ENCODE measurements at places on chromosomes 4 and X.

DNA sequence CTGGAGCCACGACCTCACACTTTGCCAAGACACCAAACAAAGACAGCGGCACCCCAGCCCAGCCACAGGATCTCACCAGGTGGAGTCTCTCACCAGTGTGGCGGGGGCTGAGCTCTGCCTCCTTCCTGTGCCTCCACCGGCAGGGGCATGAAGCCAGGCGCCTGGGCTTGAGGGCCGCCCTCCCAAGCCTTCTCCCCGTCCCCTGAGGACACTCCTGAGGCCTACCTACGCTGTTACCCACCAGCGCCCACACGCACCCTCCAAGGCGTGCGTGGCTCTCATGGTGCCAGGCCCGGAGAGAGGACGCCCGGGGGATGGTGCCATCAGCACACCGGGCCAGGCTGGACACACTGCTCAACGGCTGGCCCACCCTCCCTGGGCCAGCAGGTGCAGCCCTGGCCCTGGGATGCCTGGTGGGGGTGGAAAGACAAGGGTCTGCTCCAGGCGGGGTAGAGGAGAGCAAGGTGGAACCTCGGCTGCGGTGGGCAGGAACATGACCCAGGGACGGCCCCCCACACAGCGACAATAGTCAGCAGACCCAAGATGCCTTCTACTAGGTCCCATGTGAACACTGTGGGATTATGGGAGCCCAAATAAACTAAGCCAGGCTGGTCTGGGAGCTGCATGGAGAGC is 22.1 kb downstream of the NELFA start:
- no peak for DNase-seq

- DNase-seq, result no peak
These were observed 2.8 kb upstream of the PARM1 start for GRCh38 chr4:74930162-74930561.

DNA sequence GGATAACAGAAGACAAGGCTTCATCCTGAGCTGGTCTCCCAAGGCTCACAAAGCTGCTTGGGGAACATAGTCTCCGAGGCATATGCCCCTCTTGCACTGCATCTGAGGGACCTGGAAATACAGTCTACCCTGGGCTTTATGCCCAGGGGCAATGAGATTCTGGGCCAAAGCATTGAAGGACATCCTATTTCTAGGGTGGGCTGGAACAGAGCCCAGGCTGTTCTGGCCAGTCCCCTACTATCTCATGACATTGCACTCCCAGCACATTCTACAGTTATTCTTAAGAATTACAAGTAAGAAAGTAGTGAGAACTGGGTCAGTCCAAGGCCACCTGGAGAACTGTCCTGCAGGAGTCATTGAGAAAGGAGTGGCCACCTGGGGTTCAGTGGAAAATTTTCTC is 107.6 kb downstream of the USP46 start:
- no peak for DNase-seq

DNA sequence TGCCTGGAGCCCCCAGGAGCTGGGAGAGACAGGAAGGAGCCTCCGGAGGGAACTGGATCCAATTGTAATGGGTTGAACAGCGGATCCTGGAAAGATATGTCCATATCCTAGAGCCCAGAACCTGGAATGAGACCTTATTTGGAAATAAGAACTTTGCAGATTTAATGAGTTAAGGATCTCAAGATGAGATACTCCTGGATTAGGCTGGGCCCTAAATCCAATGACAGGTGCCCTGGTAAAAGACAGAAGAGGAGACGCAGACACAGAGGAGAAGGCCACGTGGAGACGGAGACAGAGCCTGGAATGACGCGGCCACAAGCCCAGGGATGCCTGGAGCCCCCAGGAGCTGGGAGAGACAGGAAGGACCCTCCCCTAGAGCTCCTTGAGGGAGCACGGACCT is 34.1 kb downstream of the P2RY8 start:
- no peak for DNase-seq

GRCh38 chrX:136061286-136061685 is 76.1 kb downstream of the SLC9A6 start:
- DNase-seq, result no peak

DNA sequence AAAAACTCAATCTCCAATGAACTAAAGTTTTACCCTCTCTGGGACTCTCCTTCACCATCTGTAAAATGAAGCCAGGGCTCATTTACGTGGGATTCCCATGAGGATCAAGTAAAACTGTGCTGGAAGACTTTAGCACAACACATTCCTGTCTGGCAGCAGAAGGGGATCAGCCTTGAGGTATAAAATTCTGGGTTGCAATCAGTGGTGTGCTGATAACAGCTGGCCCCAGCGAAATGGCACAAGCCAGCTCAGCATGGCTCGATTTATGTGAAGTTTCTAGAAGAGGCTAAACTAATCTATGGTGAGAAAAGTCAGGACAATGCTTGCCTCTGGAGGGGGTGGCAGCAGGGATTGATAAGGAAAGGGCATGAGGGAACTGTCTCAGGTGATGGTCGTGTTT is 28.4 kb downstream of the ZNF630 start:
- no peak for DNase-seq

DNA sequence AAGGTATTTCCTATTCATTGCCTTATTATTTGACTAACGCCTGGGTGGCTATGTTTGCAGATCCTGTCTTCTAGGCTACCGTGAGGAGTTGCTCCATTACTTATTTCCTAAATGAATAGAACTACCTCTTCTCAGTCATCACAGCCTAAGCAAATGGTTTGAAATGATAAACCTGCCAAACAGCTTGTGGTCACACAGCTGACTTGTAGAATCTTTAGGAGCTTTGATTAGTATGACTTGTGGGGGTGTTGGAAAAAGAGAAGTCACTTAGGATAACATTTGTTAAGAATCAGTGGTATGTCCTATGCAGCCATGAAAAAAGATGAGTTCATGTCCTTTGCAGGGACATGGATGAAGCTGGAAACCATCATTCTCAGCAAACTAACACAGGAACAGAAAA is 169.3 kb downstream of the PPARGC1A start:
- no peak for DNase-seq

- DNase-seq, result no peak
These were observed 94.5 kb upstream of the GC start for GRCh38 chr4:71878376-71878775.

DNA sequence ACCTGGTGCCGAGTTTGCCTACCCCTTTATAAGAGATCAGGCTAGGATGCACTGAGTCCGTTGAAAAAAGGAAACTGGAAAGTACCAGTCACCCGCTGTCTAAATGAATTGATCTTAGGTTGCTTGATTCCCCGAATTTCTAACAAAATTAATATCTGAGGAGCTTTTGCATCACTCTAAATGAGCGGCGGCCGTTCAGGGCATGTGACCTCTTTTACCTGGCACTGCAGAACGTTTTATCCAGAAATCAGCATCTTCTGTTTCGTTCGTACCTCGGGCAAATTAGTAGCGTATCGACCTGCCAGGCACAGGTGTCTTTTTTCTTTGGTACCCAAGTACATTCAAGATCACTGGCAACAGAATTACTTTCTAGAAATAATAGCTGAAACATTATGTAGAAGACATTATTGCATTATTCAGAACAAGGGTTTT is 876 bp downstream of the KLHL2 start:
- DNase-seq, result no peak

GRCh38 chr4:76984127-76984526 is 34.6 kb downstream of the SEPTIN11 start:
- no peak for DNase-seq

- DNase-seq, result no peak
These were observed 52.0 kb downstream of the CHIC1 start for GRCh38 chrX:73615022-73615421.

DNA sequence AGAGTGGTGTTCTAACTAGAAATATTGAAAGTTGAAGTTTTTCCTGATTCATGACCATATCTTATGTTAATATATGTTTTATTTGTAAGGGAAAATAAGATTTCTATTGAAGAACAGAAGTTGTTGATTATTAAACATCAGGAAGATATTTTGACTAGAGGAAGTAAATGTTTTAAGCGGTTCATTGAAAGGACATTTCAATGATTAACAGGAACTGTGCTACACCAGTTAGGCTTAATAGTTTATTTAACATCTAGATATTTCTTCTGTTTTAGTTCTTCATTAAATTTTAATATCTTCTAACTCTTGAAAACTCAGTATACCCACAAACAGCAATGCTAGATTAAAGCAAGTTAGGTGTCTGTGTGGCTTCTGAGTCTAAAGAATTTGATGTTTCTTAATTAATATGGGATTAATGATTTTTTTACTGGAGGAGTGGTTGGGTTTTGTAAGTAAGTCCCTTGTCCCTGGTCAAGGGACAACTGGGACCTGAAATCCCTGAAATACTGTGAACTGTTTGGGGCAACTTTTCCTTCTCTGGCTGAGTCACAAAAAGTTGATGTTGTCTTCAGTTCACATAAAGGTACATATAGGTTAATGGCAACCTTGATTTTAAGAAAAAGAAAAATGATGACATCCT is 42.9 kb upstream of the CYP4V2 start:
- no peak for DNase-seq

- DNase-seq, result no peak
These were observed 22.0 kb downstream of the UGT2B4 start for GRCh38 chr4:69473699-69474098.

GRCh38 chrX:154486052-154486395 is 391 bp downstream of the UBL4A start:
- no peak for DNase-seq

DNA sequence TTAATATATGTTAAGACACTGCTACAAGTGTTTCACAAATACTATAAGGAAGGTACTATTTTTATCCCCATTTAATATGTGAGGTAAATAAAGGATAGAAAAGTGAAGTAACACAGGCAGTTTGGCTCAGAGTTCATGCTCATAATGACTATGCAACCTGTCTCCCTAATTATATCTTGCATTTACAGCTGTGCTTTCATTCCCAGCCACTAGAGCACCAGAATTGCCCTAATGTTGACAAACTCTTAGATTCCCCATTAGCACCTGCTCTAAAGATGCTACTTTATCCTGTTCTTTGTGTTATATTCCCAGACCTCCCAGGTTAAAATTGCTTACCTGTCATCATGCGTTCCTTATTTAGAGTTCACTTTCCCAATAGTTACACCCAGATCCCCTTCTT is 833.6 kb downstream of the CCSER1 start:
- no peak for DNase-seq

- no peak for DNase-seq
These were observed 839 bp downstream of the QDPR start for GRCh38 chr4:17511051-17511450.

DNA sequence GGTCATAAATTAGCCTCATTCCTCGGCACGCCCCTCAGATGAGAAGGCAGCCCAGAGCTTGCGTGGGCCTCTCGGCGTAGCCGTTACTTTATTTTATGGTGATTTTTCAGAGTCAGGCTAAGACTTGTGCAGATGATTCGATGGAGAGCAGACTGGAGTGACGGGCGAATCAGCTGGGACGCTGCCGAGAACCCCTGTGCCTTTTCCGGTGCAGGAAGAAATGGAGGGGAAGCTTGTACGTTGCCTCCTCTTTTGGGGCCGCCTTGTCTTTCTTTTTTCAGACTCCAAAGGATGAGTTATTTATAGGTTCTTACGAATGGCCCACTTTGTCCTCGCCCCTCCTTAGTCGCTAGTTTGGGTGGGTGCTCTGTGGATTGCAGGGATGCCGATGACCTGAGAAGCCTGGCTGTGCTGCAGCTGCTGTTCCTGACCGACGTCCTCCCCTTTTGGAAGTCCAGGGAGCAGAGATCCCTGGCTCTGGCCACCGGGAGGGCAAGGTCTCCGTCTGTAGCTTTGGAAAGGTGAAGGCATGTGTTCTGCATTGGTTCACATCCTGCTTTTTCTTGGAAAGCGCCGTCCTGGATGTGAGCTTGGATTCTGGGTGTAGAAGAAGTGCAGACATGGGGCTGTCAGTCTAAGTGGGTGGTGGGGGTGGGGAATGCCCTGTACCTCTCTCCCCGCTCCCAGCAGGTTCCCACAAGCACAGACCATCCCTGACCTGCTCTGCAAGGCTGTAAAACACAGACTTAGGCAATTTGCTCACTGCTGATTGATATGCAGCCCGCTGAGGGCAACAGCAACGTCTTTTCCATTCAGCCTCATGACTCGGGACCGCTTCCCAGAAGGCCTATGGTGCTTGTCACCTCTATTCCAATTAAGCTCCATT is 9.3 kb downstream of the SORCS2 start:
- DNase-seq, result no peak

DNA sequence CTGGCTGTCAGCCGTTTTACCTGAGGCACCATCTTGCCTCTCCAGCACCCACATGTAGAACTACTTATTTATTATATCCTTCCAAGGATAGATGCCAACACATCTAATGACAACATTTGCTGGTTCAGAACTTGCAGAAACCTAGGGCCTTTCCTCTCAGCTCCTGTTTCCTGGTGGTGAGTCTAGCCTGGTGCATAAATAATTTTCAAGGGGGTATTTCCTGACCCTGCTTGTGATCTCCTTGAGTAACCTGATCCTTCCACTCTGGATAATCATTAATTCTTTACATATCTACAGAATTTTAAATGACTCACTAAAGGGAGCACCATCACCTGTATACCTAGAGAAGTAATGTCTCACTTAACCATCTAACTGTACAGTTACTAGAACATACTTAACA is 153.4 kb downstream of the PPARGC1A start:
- no peak for DNase-seq

- peak; percentile 24 for DNase-seq
These were observed 3.1 kb upstream of the NR3C2 start for GRCh38 chr4:148445071-148445859.

DNA sequence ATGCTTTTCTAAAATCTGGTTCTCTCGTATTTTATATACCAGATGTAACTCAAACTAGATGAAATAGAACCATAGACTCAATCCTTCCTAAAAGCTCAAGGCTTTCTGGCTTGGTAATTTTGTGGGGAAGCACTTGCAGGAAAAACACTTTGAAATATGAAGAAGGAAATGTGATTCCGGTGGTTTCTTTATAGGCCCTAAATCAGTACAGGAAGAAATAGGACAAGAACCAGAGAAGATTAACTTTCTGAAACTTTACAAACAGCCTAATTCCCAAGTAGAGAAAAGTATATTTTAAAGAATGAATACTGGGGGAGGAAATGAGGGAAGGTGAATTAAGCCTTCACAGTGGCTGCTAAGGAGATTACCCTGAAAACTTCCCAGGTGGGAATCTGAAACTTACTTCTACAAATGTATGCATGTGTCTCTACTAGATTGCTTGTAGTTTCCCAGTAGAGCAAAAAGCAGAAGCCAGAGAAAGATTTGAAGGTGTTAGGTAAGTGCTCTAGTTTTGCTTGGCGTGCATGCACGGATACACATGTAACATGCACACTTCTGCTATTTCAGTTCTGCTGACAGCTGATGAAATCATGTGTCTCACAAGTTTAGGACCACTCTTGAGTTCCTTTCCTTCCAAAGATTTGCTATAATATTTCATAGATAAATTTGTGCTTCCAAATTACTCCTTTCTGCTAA is 92.1 kb downstream of the AFF1 start:
- DNase-seq, result no peak

Data from esophagus squamous epithelium (tissue), 5 donors.